ENCODE measurements at places on chromosomes 3 and 15. TPM values are rescaled to one million over a fixed set of nuclear protein-coding genes. Genes with fewer than 3 reads are reported as not detected.
A peak's percentile ranks its signal among the peaks of the same experiment; 100 is the strongest.

The WDR93 gene
- 0.24 TPM for polyA plus RNA-seq

DNA sequence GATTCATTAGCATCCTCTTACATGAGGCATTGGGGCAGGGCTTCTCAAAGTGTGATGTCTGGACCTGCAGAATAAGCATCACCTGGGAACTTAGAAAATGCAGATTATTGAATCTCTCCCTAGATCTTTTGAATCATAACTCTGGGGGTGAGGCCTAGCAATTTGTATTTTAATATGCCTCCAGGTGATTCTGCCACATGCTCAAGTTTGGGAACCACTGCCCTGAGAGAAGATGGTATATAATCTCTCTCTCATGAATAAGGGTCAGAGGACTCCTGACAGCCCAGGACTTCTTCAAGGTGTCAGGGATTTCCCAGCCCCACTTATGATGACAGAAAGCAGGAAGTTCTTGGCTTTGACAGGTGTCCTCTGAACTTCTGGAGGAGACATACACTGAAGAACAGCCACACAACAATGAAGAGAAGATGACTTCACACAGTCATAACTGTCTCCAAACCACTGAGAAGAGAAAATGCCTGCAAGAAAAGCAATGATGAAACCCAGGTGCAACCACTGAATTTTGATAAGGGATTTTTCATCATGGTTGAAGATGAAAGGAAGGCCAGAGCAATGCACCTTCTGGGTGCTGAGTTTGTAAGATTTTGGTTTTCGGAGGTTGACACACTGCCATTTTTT is 211.9 kb upstream of the MRPL3 start:
- DNase-seq, result no peak

DNA sequence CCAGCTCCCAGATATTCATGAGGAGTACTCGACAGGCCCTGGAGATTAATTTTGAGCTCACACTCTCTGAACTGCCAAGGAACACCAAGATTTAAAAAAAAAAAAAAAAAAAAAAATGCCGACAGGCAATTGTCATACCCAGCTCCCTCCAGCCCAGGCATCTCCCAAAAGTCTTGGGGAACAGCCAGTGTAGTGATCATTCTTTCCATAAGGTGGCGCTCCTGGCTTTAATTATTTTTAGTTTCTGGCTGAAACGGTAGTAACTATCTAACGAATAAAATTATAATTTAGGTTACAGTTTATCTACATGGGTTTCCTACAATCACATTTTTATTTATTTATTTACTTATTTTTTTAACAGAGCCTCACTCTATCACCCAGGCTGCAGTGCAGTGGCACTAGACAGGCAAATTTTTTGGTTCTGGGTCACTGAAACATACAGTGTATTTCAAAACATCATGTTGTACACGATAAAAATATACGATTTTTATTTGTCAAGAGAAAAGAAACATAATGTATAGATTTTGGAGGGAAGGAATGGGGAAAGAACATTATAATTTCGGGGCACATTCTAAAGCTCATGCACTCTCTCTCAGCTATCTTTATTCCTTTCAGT is 157.3 kb downstream of the ADAMTS9 start:
- DNase-seq, result peak; percentile 88

- no peak for DNase-seq
Observed at GRCh38 chr3:60250206-60250605, 1001.0 kb downstream of the FHIT start.

DNA sequence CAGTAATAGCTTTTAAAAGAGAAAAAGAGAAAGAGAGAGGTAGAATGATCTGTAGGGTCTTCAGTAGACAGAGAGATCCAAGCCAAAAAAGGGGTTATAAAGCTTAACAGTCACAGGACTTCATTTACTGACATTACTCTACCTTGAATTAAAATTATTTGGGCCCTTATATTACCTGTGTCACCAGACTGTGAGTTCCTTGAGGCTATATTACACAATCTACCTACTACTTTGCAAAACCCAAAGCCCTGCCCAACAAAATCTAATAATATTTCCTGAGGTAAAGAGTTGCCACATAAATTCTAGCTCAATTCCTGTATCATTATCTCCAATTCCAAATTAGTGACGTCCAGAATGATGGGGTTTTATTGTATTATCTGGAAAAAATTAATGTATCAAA is 1.9 kb downstream of the UBR1 start:
- no peak for DNase-seq

Measured in ovary (tissue), 10 donors.